ENCODE measurements at places on chromosomes 16 and 17. TPM values are rescaled to one million over a fixed set of nuclear protein-coding genes. Genes with fewer than 3 reads are reported as not detected.

GRCh38 chr17:81607431-81607830 is 29.5 kb downstream of the NPLOC4 start:
- no peak for DNase-seq

DNA sequence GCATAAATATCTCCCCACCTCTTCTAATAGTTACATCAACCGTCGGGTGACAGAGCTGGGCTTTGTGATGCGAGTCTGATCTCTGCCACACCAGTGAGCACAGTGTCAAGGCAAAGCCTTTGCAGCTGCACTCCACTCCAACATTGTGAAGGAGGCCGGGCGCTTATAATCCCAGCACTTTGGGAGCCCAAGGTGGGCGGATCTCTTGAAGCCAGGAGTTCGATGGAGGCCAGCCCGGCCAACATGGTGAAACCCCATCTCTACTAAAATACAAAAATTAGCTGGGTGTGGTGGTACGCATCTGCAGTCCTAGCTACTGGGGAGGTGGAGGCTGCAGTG is 18.9 kb downstream of the CYB5D2 start:
- DNase-seq, result no peak

- no peak for DNase-seq
These were observed 459.7 kb downstream of the RBFOX1 start for GRCh38 chr16:7792346-7792745.

- DNase-seq, result no peak
These were observed 90.9 kb upstream of the BCAR1 start for GRCh38 chr16:75342308-75342811.

DNA sequence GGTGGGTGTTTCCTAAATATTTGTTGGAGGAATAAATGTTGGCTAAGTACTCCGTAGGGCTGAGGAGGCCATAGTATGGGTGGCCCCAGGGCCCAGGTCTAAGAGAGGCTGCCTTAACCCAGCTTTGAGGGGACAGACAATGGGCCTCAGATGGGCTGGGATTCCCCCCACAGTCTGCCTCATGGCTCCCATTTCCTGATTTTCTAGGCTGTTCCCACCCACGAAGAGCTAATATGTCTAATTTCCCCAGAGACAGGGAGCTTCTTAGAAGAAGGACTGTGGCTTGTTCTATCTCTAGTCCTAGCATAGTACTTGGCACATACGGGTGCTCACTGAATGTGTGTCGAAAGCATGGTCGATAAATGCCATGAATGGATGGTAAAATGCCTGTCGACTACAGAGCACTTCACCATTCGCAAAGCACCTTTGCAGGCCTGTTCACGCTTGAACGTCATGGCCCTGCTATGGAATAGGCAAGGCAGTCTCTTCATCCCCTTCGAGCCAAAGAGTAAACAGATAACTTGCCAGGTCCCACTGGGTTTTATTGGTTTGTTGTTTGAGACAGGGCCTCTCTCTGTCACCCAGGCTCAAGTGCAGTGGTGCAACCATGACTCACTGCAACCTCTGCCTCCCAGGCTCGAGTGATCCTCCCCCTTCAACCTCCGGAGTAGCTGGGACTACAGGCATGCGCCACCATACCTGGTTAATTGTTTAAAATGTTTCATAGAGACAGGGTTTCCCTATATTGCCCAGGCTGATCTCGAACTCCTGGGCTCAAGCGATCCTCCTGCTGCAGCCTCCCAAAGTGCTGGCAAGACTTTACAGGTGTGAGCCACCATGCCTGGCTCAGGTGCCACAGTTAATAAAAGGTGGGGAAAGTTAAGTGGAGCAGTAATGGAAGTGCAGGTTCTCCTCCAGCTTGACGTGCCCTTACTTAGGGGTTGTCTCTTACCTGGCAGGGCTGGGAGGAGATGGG is 9.7 kb downstream of the CHAD start:
- DNase-seq, result no peak

DNA sequence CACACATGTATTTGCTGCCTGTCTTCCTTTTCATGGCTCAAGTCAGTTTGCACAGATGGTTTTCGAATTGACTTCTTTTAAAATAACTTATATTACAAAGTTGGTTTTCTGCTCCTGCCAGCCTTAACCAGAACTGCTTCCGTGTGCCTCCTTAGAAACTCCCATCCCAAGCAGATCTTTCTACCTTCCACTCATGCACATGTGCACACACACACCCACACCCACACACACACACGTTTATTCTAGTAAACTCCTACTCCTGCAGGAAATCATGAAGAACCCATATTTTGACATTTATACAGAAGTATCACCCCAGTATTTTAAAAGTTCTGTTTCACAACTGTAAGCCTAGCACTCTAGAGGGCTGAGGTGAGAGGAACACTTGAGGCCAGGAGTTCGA is 329.5 kb upstream of the SOX9 start:
- no peak for DNase-seq

GRCh38 chr16:247027-247426 is 12.4 kb downstream of the FAM234A start:
- DNase-seq, result no peak

- no peak for DNase-seq
These were observed 94.1 kb downstream of the OMG start for GRCh38 chr17:31202968-31203367.

DNA sequence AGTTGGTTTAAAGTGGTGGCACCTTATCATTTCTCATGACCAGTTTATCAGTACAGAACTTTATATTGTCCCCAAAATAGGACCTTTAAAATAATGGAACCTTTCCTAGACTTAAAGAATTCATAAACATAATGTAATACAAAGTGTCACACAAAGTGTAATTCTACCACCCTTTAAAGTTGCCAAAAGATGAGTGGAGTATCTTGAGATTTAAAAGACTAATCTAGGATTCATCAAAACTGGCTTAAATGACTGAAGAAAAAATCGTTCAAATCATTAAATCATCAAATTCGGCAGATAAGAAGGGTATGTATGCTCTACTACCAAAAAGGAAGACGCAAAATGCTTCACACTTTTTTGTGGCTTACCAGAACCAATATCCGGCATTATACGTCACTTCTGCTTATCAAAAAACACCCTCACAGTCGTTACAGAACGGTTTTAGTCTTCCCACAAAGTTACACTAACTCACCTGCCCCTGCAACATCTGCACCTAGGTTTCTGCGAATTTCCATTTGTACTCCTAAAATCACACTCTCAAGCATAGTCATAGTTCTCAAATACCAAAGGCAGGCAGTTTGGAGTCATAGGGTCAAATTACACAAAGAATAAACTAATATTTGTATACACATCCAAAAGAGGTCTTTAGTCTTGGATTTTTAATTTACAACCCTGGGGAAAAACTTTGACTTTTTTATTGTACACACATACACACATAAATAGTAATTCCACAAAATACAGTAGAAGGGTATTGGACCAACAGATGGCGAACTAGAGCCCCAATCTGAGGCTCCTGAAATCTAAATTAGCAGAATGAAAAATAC is 1.4 kb upstream of the KANSL1 start:
- DNase-seq, result peak; percentile 65

DNA sequence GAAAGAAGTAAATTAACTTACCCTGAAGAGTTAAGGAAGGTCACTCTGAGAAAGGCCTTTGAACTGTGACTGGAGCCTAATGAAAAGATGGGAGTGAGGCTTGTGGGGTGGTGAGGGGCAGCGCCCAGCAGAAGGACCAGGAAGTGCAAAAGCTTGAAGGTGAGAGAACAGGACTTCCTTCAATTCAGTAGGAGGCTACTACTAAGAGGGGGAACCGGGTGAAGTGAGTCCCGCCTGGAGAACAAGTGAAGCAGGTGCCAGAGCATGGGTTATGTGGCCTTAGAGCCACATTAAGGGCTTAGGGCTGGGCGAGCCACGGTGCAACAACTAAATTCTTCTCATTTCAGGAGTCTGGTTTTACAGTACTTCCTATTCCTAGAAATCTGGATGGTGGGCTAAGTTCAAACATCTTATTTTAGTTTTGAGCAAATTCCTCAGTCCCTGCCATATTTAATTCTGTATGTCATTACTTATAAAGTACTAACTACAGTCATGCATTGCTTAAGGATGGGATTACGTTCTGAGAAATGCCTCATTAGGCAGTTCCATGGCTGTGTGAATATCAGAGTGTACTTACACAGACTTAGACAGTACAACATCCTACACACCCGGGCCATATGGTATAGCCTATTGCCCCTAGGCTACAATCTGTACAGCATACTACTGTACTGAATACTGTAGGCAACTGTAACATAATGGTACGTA is 5.1 kb downstream of the CFAP20 start:
- no peak for DNase-seq

DNA sequence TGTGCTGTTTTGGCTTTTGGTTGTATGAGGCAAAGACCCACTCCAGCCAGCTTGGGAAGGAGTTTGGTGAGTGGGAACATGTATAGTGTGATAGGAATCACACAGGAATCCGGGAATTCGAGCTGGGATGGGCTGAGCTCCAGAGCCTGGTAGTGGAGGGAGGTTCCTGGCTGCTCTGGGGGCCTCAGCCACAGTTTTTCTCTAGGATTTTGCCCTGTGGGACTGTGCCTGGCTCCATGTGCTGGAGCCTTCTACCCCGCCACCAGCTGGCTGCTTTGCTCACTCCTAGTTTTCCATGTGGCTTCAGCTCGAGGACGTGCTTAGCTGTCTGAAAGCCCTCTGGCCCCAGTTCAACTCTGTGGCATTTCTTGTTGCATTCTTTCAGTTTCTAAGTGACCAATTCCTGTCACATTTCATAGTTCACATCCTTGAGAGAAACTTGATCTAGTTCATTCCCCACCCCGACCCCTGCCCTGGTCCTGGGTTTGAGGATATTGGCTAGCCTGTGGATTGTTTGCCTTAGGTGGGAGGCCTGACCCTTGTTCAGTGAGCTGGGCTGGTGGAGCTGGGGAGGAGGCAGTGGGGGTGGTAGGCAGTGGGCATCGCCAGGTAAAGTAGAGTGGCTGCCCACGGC is 5.0 kb downstream of the SEC14L1 start:
- peak; percentile 79 for DNase-seq

DNA sequence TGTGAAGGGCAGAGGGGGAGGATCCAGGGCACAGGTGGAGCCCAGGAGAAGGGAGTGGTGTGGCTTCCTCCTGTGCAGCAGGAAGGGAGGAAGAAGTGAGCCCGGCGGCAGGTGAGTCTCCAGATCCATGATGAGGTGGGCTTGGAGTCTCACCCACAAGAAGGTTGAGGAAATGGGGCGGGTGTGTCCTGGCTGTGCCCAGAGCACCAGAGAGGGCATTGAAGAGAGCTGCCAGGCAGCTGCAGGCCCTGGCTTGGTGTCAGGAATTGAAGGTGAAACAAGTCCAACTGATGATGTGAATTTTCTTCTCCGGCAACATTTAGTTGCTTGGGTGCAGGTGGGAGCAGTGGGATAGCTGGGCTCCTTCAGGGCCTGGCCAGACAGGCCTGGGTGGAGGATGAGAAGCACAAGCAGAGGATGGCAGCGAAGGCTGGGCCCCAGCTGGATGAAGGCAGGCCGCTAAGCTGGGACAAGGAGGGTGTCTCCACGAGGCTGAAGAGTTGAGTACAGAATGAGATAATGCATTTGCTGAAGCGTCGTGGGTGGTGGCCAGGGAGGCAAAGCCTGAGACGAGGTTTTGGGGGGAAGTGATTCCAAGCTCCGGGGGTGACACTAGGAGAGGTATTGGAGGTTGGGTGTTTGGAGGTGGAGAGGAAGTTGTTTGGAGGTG is 18.3 kb downstream of the NT5M start:
- peak; percentile 11 for DNase-seq

DNA sequence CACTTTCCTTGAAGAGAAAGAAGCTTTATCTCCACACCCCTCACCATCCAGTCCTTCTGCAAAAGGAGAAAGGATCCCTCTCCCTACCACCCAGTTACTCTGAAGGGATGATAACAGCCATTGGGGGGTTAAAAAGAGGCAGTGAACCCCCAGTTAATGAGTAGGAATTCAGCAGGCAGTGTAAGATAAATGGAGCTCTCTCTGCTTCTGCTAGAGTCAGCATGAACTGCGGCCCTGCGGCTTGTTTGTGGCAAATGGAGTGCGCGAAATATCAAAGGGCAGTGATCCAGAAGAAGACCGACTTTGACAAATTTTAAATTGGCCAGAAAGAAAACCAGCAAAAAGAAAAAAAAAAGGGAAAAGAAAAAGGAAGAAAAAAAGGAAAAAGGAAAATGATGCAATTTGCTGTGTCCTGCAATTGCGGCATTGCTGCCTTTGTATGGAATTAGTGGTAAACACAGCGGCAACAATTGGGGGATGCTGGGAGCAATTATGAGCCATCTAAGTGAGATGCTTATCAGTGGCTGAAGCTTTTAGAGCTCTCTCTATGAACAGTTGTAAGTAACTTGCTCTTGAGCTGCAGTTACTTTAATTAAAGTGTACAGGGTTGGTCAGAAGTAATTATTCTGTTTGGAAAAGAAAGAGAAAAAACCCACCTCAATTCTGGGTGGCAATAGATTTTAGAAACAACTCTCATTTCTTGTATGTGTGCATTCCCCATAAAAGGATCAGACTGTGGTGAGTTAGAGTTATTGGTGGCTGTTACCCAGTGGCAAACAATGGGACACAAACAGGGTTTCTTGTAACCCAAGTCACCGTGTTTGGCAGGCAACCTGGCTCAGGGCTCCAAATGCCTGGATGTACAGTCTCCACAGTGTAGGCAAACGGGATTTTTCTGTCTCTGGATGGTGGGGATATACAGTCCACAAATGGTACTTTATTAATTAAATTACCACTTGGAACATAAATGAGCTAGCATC is 161.3 kb downstream of the AATF start:
- DNase-seq, result no peak

DNA sequence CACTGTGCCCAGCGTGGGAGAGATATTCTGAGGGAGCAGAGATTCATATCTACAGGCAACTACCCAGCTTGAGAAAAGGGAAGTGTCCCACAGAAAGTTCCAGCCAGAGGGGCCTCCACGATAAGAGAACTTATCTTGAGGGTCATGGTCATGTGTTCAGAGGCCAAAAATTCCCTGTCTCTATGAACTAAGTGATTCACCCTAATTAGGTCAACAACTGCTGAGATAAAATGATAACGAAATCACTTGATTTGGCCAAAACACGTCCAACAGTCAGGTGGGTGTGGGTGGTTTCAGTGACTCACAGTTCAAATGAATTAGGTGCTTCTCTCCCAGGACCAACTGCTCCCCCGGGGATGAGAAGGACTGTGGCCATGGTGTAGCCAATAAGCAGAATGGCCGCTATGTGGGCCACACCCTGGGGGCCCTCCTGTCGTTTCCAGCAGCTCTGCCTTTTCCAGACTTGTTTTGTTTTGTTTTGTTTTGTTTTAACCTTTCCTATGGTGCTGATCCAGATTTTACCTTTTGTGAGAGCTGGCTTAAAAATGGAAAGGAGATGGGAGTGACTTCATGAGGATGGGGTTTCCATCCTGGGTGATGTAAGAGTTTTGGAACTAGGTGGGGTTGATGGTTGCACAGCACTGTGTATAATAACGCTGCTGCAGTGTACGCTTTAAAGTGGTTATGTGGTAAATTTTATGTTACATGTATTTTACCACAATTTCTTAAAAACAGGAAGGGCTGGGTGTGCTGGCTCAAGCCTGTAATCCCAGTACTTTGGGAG is 8.7 kb downstream of the DNAI2 start:
- DNase-seq, result no peak

The SMPD3 gene
- 1.7 TPM for polyA plus RNA-seq

The CA10 gene
- polyA plus RNA-seq, result not detected

The VMO1 gene
- polyA plus RNA-seq, result 1.4 TPM

The TNS4 gene
- polyA plus RNA-seq, result 0.62 TPM

The TBC1D3K gene
- not detected for polyA plus RNA-seq

The WIPF2 gene
- 11.8 TPM for polyA plus RNA-seq
